Activated CD4-positive, alpha-beta T cell treated with anti-CD3 and anti-CD28 coated beads, Interleukin-2, amount 10 ng/mL, durations not matched to agents 7 days and 5 days (primary cell): ENCODE measurements at places on chromosomes 5 and 9. TPM values are rescaled to one million over a fixed set of nuclear protein-coding genes. Genes with fewer than 3 reads are reported as not detected.

Gene MARCHF11
- total RNA-seq: not detected

Gene TTC16
- total RNA-seq: 1.6 TPM

Gene TMEM232
- 0.60 TPM for total RNA-seq

GRCh38 chr5:109199289-109199688 is 210.5 kb downstream of the PJA2 start:
- DNase-seq: no peak
- no peak overlapping the region for H3K4me3 ChIP-seq
- no peaks in the 10 kb centered on the region for H3K36me3 ChIP-seq

DNA sequence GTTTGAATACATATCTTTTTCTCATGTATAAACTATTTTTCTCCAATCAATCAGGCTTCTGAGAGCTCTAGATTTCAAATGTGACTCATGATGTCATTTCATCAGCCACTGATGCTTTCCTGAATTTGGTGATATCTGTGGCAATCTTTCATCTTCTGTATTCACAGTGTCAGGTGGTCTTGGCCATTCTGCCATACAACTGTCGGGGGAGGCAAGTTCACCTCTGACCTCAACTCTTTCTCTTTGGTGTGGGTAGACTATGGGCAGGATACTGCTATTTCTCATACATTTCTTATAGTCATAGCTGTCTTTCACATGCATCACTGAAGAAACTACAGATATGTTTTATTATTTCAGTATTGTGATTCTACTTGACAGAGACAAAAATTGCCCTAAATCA is 414.1 kb upstream of the MEF2C start:
- no peaks in the 10 kb centered on the region for H3K36me3 ChIP-seq
- H3K4me1 ChIP-seq: no peaks in the 10 kb centered on the region
- DNase-seq: no peak

DNA sequence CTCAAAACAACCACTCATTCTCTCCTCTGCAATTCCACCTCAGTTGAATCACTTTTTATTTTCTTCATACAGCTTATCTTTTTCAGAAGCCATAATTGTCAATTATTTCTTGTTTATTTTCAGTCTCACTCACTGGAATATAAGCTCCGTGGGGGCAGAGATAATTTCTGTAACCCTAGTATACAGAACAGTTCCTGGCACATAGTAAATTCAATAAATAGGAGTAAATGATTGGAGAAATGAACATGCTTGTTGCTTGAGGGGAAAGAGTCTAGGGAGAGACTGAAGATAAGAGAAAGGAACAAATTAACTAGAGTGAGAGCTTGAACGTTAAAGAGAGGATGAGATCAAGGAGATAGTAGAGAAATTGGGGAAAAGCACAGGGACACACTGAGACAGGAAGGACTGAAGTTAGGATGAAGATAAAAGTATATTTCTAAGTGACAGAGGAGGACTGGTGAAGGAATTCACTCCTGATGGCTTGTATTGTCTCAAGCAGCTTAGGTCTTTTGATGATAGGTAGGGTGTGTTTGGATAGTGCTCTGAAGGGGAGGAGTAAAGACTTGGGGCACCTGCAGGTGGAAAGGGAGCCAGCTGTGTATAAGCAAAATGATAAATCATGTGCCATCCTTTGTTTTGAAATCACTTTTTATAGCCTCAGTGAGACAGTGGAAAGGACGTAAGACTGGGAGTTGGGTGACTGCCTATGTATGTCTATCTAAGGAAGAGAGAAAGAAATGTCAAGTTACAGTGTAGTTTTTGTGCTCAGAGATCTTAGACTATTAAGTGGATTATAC is 2.2 kb downstream of the NAA35 start:
- no peak for DNase-seq
- H3K4me3 ChIP-seq: no peak overlapping the region
- peaks cover 18% of the 10 kb centered on the region for H3K4me1 ChIP-seq
- no peaks in the 10 kb centered on the region for H3K27me3 ChIP-seq
- peaks cover 18% of the 10 kb centered on the region for H3K36me3 ChIP-seq

GRCh38 chr9:70668751-70669150 is 254.3 kb upstream of the KLF9 start:
- H3K27me3 ChIP-seq: peaks cover 5% of the 10 kb centered on the region
- H3K36me3 ChIP-seq: no peaks in the 10 kb centered on the region
- no peak for DNase-seq
- no peak overlapping the region for H3K27ac ChIP-seq
- H3K4me3 ChIP-seq: no peak overlapping the region
- peaks cover 18% of the 10 kb centered on the region for H3K4me1 ChIP-seq

DNA sequence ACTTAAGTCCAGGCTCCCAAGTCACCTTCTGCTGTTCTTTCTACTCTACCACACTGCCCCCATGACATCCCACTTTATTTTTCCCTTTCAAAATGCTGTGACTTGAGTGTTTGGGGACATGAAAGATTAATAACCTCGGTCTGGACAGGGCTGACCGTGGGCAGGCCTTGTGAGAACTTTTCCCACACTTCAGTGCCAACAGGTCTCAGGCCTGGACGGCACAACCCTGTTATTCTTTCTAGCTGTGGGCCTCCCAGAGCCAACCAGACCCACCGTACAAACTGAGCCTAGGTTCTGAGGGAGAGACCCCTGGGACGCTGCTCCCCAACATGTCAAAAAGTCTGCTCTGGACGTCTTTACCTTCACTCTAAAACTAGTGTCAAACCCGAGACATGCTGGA is 153.4 kb downstream of the CEP120 start:
- no peaks in the 10 kb centered on the region for H3K27me3 ChIP-seq
- no peaks in the 10 kb centered on the region for H3K4me1 ChIP-seq
- no peak for DNase-seq
- H3K27ac ChIP-seq: no peak overlapping the region

Gene TTC23L
- not detected for total RNA-seq
